Transverse colon (tissue), 4 donors: ENCODE measurements at places on chromosomes 3 and 15. TPM values are rescaled to one million over a fixed set of nuclear protein-coding genes. Genes with fewer than 3 reads are reported as not detected.

GRCh38 chr3:158453865-158454264 is 117.1 kb upstream of the MLF1 start:
- DNase-seq = no peak

RASL12 gene
- total RNA-seq = 46.8 TPM

DNA sequence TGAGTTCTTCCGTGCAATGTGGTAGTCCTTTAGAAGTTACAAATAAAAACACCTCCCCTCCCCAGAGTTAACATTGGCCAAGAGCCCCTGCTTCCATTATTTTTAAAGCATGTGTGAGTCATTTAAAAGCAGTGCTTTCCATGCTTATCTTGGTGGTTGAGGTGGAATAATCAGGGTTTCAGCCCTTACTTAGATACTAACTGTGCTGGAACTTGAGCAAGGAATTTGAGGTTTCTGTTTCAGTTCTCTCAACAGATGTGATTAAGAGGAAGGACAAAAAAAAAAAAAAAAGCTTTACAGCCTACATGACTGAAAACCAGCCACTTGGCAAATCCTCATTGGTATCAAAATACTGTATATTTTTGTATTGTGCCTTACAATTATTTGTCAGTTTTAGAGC is 64.5 kb downstream of the CGNL1 start:
- DNase-seq = no peak

DNA sequence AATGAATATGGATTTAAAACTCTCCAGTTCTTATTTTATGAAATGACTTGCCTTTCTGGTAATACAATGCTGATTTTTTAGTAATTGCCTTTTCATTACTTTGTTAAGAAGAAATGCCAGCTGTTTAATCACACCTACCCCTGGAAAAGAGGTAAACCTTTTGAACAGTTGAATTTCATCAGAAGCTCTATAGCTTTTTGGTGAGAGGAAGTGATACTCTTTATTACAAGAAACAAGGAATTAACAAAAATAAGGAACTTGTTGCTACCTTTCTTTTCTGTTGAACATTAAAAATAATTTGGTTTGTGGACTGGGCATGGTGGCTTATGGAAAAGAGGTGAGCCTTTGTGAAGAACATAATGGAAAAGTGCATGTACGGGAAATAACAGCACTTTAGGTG is 19.7 kb downstream of the BLOC1S6 start:
- no peak for DNase-seq

CLRN1 gene
- total RNA-seq = not detected

DNA sequence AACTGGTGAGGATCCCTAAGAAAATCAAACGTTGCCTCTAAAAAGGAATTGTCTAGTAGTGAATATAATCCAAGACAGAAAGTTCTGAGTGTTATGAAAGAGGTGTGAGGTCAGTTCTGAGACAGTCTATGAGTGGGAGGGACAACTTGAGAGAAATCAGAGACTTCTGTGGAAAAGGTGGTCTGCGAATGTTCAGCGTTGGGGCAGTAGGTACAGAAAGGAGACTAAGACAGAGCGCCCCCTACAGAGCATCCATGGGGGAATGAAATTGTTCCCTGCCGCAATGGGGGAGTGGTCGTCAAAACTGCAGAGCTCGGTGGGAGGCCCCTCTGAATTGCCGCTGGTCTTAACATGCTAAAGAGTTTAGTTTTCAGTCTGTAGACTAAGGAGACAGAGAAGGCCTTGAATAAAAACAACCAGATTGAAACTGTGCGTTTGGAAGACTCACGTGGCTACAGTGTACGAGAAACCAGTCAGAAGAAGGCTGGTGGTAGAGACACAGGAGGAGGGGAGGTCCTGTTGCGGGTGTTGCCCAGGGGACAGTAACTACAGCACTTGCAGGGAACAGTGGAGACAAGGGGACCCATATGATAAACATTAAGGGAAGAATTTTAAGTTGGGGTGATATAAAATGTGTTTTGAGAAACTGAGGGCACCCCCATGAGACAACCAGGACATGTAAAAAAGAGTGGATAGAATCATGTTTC is 6.9 kb downstream of the TNIK start:
- no peak for DNase-seq

XCR1 gene
- 0.32 TPM for total RNA-seq

DNA sequence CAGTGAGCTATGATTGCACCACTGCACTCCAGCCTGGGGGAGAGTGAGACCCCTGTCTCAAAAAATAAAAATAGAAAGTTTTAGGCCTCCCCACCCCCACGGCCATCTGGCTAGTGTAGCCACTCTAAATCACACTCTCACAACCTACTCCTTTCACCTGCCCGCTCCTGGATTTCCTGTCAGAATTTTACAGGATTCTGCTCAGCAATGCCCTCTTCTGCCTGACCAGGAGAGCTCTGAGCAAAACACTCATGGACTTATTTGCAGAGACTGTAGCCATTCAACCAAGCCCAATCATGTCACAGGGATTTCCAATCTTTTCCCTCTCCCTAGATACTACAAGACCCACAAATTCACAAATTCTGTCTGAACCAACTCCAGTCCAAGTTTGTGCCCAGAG is 242.6 kb upstream of the TPRG1 start:
- no peak for DNase-seq

ERC2 gene
- total RNA-seq = 0.41 TPM

VGLL3 gene
- total RNA-seq = 9.2 TPM

DNA sequence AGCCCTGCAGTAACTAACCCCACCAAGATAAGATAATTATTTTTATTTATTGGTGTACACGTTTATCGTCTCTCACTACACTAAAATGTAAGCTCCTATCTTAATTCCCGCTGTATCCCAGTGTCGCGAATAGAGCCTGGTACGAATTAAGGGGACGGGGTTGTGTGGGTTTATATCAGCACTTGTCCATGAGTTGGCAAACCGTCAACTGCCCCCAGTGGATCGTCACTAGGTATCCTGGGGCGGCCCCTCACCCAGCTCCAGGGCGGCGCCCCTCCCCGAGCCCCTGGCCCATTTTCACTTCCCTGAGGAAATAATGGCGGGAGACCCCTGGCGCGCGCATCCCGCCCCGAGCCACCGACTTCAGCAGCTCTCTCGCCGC is 465 bp downstream of the RUVBL1 start:
- no peak for DNase-seq

DNA sequence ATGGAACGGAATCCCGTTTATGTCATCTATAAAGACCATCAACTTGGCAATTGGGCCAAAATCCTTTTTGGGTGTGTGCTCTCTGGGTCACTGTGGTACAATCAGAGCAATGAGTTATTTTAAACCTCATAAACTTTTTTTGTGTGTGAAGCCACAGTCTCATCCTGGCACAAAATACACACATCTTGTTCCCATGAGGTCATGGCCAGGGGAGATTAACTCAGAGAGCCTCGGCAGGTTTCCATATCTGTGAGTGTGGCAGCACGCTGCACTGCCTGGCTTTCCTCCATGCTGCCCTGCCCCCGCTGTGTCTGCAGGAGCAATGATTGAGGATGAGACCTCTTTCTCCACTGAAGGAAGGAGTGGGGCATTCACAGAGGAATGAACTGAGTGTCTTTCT is 54.0 kb upstream of the DLG1 start:
- peak; percentile 25 for DNase-seq

DNA sequence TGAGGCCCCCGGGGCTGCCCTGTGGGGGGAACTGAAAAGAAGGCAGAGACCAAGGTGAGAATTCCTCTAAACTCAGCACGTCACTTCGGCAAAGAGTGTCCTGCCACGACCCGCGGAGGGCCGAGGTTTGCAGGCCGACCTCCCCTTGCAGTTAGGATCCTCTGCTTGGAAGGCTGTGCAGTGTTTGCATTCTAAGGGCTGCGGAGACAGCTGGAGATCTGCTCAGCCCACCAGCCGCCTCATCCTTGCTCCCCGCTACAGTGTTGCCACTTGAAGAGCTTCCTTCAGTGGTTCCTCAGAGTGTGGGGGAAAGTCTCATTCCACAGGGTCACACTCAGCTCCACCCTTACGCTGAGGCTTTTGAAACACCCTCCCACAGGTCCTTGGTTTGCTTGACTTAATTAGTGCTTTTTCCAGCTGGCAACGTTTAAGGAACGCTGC is 10.8 kb downstream of the SLC51A start:
- DNase-seq = no peak

NEO1 gene
- 160 TPM for total RNA-seq

UACA gene
- total RNA-seq = 58.8 TPM

FHIT gene
- total RNA-seq = 7.5 TPM

BCL2A1 gene
- not detected for total RNA-seq

- no peak for DNase-seq
These were observed 177.8 kb downstream of the SERPINI1 start for GRCh38 chr3:167913219-167913835.
